Mesenteric fat pad (tissue), 1 donor: ENCODE measurements at places on chromosomes 12 and 14.

GRCh38 chr14:69054030-69054429 is 74.9 kb upstream of the ACTN1 start:
- no peak for DNase-seq

- no peak for DNase-seq
Measured at GRCh38 chr14:77154421-77154820, 12.8 kb upstream of the ZDHHC22 start.

- DNase-seq = no peak
Measured at GRCh38 chr12:132168311-132169031, 24.2 kb downstream of the NOC4L start.

DNA sequence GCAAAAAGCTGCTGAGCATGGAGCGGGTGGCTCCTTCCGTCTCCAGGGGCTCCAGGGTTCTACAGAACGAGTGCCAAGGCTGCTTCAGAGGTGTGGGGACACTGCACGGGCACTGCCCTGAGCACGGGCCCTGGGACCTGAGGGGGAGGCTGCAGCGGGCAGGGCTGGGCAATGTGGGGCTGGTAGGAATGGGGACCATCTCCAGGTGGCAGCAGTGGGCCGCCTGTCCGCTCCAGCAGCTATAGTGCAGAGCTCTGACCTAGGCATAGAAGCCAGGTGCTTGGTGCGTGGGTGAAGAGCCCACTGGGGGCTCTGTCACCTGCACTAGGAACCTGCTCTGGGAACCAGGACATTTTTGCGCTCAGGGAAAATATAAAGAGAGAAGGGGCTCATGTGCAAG is 22.3 kb downstream of the HDAC7 start:
- DNase-seq = no peak

DNA sequence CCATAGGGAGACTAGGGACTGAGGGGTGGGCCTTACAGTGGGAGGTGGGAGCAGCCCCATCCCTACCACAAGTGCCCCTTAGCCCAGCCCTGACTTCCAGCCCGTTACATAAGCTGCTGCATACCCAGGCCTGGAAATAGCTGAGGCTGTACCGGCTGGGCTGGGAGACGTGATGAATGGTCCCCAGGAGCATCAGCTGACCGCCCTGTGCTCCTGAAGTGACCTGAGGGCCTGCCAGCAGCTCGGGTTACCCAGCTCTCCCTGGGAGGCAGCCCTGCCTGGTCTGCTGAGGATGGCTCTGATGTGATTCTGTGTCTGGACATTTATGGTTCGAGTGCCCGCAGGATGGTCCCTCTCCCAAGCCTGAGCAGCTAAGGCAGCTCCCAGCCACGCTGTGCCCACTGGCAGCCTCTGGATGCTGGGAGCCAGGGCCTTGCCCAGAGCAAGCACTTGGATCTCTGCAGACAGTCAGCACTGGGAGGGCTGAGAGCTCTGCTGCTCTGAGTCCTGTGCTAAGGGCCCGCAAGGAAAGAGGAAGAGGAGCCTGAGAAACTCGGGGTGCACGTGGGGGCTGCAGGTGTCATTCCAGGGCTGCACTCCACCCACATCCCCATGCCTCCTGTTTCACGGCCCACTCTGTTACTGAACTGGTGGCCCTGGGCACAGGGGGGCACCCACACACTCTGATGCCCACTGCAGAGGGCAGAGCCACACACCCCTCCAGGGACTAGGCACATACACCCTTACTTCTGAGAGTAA is 20.5 kb downstream of the TAMALIN start:
- DNase-seq = no peak

GRCh38 chr12:13124656-13125505 is 21.4 kb upstream of the GSG1 start:
- no peak for DNase-seq
